ENCODE measurements at places on chromosomes 6 and 20.

DNA sequence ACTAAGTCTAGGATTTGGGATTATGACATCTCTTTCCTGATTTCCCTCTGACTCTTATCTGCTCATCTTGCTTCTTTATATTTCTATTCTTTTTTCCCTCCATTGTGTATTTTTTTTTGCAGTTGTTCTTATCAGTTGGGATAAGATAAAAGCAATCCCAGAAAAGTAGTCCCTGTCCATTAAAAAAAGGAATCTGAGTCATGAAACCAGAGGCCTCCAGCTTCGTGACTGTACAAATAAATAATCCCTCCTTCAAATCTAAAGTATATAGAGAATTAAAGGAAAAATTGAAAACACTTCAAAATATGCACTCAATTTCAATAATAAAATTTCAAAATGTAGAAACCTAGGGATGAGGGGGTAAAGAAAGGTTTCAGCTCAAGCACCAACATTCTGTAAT is 317.8 kb upstream of the NT5E start:
- DNase-seq = no peak

- DNase-seq = no peak
Measured at GRCh38 chr6:143934331-143934730, 70.1 kb downstream of the ZC2HC1B start.

- DNase-seq = no peak
Measured at GRCh38 chr6:163162874-163163213, 251.7 kb upstream of the QKI start.

- DNase-seq = no peak
Measured at GRCh38 chr6:33826537-33826936, 22.7 kb upstream of the MLN start.

GRCh38 chr6:736657-737446 is 43.9 kb upstream of the EXOC2 start:
- no peak for DNase-seq

DNA sequence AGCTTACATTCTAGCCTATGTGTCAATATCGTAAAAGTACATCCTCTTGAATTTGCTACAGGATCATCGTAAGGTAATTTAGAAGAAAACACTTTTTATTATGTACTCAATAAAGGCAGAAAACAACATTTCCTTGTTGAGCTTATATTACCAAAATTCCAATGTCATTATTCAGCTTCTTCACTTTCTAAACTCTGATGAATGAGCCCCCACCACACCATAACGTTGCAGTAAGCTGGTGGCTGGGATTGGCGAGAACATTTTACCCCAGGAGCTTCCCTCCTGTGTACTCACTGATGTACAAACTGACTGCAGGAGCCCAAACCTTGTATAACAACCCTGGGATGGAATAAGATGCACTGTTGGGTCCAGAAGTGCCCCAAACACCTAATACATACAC is 238.1 kb upstream of the MARCKS start:
- DNase-seq = no peak

DNA sequence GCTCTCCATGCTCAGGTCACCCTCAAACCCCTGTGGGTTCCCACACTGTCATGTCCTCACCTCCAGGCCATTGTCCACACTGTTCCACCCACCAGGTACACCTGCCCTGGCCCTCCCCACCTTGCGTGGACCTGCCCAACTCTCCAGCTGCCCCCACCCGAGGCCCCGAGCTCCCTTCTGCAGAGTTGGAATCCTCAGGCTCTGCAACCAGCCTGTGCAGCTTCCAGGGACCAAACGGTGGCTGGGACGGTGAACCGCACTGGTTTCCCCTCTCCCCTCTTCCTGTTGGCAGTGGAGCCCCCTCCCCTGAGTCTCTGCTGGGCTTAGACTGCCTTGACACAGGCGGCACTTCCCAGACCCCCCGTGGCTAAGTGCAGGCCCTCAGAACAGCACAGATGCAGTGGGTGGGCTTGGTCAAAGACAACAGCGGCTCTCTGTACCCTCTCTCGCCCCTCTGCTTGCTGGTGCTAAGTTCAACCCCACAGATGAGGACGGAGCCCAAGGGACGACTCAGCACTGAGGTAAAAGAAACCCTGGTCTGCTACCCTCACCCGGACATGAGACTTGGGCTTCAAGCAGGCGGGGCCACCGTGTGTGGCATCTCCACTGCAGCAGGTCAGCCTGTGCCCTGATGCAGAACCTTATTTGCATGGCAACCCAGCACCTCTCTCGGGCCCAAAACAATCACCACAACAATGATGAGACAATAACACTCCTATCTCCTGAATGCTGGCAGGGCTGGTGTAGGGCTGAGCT is 11.0 kb downstream of the ZBP1 start:
- DNase-seq = no peak

- DNase-seq = no peak
Measured at GRCh38 chr6:24228681-24229255, 102.8 kb downstream of the NRSN1 start.

Data from activated CD8-positive, alpha-beta memory T cell treated with anti-CD3 and anti-CD28 coated beads for 1 hour (primary cell).